AG08395 (cell line): ENCODE measurements at places on chromosomes 6 and 20.

GRCh38 chr6:165439928-165440554 is 130.6 kb upstream of the C6orf118 start:
- DNase-seq, result peak; percentile 19

- peak; percentile 58 for DNase-seq
These were observed 472 bp upstream of the PAQR8 start for GRCh38 chr6:52361414-52361944.

DNA sequence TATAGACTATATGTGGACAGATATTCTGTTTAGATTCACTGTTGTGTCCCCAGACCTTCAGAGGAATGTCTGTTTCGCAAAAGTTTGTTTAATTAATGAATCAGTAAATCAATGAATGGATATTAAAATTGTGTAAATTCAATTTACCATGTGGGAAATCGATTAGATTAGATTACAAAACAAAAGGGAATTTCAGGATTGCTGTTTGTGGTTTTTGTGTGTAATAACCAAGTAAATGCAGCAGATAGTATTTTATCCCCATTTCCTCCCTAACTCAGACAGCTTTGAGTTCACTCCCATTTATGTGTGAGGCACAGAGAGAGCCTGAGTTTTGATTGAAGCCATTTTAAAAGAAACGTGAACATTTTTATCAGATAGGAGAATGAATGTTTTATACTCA is 214.8 kb downstream of the ADGB start:
- no peak for DNase-seq

DNA sequence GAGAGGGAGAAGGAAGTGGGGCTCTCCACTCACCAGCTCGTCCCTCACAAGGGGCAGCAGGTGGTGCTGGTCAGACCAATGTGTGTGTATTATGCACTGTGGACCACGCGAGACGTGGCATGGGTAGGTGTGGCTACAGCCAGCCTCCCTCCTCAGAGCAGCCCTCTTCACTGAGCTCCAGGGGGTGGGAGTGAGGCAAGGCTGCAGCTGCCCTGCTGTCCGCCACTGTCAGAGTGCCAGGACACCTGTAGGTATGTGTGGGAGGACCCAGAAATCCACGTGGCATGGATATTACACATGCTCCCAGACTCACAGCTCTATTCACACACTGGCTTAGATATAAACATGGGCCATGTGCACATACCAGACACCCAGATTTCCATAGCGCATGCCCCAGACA is 90.3 kb downstream of the VEGFA start:
- no peak for DNase-seq

- no peak for DNase-seq
These were observed 6.8 kb downstream of the BNIP5 start for GRCh38 chr6:36329798-36330291.

DNA sequence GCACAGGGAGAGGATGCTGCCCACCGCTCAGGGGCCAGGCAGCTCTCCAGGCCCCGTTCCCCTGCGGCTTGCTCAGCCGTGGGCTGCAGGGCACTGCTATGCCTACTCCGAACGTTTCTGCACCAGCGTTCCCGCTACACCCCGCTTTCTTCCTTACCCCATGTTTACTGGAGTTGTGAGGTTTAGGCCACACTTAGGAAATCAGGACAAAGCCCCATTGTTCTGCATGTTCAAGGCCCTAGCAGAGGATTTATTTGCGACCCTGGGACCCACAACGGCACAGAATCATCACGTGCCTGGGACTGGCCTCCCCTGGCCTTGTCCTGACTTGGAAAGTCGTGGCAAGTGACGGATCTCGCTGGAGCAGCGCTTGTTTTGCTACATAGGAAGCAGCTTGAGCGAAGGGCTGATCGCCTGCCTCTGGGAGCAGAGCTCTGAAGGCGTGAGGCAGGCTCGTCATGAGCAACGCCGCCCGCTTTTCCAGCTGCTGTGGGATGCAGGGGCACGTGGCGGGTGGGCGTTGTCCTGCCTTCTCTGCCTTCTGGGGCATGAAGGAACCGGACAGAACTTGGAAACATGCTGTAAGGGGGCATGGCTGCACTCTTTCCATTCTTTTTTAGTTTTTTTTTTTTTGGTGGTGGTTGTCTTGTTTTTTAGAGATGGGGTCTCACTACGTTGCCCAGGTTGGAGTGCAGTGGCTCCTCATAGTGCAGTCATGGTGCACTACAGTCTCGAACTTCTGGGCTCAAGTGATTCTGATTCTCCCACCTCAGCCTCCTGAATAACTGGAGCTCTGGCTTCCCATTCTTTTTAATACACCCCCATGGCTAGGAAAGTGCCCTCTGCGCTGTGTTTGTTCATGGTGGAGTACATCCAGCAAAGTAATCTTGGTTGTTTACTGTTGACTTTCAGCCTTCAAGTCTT is 14.6 kb upstream of the TMEM181 start:
- no peak for DNase-seq

DNA sequence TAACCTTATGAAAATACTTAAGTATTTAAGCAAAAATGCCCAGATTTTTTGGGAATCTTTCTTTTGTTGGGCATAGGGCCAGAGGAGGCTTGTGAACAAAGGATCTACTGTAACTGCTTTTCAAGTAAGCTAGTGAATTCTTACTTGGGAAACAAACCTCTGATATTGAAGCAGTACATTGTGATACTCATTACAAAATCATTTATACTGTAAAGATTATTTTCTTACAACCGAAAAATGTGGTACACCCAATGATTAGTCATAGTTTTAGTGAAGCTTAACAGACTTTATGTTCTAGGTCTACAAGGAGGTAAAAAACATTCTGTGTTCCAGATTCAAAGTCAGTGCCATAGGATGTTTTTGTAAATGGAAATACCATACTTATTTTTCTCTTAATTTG is 272.9 kb upstream of the KCNQ5 start:
- DNase-seq, result no peak

DNA sequence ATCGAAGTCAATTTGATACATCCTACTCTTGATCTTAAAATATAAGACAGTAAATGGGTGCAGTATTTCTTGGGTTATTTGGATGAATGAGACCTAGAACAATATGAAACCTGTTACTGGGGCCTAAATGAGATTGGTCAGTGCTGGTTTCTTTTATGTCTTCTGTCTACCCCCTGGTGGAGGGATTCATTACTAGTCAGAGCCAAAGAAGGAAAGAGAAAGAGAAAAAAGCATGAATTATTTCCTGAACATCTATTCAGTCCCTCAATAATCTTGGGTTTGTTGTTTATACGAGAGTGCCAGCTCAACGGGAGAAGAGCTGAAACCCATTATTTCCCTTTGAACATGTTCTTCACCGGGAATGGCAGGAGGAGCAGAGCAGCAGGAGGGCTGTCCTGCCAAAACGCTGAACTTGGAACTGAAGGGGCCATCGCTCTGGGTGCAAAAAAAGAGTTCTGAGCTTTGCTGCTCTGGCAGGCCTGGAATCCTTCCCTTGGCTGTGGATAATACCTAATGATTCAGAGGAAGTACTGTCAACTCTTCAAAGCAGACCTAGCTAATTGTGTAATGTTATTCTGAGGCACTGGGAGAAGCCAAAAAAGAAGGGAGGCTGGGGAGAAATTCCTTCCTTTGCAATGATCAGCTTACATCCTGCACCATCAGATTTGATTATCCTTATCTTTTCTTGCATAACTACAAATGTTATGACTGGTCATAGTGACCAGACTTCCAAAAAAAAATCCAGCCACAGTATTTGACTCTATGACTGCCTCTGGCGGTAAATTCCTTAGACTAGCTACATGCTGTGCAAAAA is 72.0 kb downstream of the BLOC1S5 start:
- DNase-seq, result peak; percentile 82

- peak; percentile 88 for DNase-seq
These were observed 21.4 kb upstream of the TRAM2 start for GRCh38 chr6:52598123-52598823.

DNA sequence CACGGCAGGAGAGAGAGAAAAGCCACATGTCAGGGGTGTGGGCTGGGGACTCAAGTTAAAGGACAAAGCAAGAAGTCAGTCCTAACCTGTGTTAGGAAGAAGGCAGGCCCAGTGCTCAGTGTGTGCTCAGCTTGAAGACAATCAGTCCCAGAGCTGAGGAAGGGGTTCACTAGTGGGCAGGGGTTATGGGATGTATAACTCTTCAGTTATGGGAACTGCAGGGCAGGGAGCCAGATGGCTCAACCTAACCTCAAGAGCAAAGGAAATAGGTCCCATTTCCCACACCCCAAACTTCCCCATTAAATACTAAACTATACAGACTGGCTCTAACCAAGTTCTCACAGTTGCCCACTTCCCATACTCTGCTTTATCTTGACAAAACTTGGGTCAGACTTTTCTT is 7.4 kb upstream of the SSTR4 start:
- DNase-seq, result no peak

- no peak for DNase-seq
These were observed 602.7 kb downstream of the PRKN start for GRCh38 chr6:162124710-162125435.

DNA sequence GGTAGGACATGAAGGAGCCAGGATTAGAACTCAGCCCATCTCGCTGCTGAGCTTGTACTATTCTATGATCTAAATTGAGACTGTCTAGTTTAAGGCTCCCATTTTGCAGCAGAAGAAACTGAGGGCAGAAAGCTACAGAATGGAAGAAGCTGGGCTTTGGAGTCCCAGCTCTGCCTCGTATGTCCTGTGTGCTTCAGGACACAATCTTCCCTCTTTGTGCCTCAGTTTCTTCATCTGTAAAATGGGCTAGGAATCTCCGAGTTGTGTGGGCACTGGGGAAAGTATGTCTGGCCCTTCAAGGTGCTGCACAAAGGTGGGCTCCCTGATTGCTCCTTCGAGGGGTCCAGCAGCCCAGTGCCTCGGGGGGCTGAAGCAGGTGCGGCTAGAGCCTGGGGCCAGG is 20.7 kb downstream of the NOL4L start:
- no peak for DNase-seq
